ELF-1 (cell line): ENCODE measurements at places on chromosomes 3 and 15.

DNA sequence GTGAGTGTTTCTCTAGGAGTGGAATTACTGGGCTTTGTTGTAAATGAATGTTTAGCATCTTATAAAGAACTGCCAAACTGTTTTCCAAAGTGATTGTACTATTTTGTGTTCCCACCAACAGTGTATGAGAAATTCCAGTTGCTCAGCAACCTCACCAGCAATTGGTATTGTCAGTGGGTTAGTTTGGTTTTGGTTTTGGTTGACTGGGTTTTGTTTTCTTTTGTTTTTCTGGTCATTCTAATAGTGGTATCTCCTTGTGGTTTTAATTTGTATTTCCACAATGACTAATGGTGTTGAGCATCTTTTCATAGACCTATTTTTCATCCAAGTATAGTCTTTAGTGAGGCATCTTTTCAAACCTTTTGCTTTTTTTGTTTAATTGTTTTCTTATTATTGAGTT, 27.1 kb downstream of the FILIP1L start:
- no peak for DNase-seq

GRCh38 chr3:184299488-184300377, 692 bp downstream of the PSMD2 start:
- no peak for DNase-seq

GRCh38 chr15:55179141-55179540, 17.6 kb downstream of the RSL24D1 start:
- DNase-seq, result no peak

DNA sequence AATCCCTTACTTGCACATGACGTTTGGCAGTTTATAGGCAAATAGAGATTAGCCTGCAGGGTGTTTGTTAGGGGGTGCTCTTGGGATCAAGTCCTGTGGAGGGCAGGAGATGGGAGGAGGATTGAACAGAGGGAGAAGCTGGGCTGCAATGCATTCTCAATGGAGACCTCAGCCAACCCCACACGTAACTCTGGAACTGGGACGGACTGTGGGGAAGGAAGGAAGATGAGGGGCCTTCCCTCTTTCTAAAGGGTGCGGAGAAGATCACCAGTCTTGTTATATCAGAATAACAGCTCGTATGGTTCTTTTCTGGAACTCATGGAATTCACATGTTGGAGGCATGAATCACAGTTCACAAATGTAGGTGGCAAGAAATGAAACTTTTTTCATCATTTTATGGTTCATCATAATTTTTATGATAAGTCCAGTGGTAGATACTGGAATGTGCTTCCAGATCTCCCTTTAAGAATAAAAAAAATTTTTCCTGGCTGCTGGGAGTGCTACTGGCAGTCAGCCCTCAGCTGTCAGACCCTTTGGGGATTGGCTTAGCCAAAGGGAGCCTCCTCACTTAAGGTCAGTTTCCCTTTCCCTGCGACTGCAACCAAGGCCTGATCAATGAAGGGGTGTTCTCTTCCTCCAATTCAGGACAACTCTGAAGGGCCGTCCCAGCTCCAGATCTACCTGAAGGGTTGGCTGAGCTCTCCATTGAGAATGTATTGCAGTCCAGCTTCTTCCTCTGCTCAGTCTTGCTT, 20.5 kb upstream of the LYZL4 start:
- no peak for DNase-seq

- no peak for DNase-seq
Observed at GRCh38 chr3:179147514-179147872, 664 bp upstream of the PIK3CA start.

DNA sequence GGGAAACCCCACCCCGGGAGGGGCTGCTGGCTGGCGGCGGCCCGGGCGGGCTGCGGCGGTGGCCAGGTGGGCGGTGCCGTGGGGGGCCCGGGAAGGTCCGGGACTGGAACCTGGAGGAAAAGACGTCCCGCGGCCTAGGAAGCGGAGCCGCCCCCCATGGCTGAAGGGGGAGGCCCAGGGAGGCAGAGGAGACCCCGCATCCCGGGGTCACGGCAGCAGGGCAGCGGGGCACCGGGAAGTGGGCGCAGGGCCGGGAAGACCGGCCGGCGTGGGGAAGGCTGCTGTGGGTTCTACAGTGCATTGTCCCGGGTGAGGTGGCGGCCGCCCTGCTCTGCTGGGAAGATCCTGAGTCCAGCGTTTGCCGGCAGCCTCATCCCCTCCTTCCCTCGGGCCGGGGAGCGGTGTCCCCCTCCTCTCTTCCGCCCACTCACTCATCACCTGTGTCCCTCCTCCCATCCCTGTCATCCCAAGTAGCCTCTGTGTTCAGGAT, 525 bp upstream of the FSTL1 start:
- DNase-seq, result peak; percentile 60

DNA sequence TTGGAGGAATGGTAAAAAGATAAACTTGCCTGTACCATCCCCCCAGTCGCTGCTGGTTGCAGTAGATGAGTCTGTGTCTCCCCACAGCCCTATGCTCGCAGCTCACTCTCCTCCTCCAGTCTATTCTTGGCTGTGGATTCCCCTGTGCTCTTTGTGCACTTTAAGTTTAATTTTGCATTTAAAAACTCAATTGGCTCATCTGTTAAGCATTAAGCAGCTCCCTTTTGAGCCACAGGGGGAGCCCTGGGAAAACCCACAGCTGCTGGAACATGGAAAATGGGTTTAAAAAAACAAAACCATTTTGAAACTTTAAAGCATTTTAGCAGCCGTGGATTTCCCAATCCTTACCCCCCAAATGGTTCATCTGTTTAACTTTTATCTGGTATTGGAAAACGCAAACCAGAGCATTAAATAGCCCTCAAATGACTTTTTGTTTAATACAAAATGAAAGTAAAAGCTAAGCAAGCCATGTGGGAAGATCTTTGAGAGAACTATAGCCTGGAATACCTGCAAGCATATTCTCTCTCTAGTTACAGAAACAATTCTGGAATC, 536.9 kb downstream of the ZIC1 start:
- peak; percentile 21 for DNase-seq

GRCh38 chr15:29736744-29737020, 85.6 kb downstream of the TJP1 start:
- peak; percentile 39 for DNase-seq

GRCh38 chr3:171459137-171459941, 866 bp downstream of the TNIK start:
- peak; percentile 47 for DNase-seq
